ENCODE measurements at places on chromosomes 7 and 10.

DNA sequence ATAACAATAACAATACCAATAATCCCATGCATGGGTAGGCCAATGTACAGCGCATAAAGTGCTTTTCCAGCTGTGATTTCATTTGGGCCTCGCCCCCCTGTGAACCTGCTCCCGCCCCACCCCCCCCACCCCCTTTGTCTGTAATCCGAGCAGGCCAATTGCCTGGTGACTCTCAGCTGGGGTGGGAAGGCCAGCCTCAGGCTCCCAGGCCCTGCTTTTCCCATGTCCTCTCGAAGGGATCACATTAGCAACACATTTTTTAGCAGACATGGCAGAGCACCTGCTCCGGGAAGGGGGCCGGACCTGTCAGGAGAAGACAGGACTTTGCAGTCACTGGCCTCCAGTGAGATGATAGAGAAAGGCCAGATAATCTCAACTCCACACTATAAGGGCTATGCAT, 439.3 kb downstream of the RPS24 start:
- no peak for DNase-seq

DNA sequence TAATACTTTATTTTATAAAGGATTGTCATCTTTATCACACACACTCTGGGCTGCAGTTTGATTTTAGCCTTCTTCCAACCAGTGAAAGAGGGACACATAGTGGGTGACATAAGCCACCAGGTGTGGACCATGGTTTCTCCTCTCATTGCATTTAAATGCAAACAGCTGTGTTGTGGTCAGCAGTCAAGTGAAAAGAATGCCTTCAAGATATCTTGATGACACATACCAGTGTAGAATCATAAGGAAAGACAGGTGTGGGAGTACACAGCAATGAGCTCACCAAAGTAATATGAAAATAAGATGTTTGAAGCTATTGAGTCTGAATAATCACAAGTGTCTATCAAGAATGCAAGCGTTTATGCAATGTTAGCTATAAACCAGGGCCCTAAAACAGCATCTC, 580.0 kb downstream of the XPNPEP1 start:
- DNase-seq, result no peak

DNA sequence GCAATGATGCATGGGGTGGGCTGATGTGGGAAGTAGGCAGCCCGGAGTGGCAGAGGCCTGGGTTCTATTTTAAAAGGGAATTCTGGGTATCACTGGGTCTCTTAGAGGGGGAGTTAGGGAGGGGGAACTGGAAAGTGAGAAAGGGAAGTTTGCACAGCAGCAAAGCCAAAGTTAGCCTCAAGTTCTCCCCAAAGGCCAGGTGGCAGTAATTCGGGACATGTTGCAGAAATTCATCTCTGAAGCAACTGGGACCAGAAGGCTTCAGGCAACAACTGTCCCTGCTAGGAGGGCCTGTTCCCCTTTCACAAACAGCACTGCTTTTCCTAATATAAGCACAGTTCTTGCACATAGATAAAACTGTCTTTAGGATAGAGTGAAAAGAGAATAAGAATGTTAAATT, 67.4 kb downstream of the NOD1 start:
- no peak for DNase-seq

- DNase-seq, result no peak
Measured at GRCh38 chr7:155532792-155533119, 13.6 kb downstream of the CNPY1 start.

- peak; percentile 67 for DNase-seq
Measured at GRCh38 chr7:137996386-137996851, 5.5 kb downstream of the CREB3L2 start.

DNA sequence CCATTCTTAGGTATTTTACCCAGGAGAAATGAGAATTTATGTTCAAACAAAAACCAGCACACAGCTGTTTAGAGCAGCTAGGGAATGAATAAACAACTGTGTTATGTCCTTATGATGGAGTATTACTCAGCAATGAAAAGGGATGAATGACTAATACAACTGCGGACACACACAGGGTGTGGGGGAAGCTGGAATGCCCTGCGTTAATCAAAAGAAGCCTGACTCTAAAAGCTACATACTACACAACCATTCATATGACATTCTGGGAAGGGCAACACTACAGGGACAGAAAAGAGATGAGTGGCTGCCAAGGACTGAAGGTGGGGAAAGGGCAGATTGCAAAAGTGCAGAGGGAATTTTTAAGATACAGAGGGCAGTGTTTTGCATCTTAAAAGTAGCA, 64.0 kb downstream of the DLG5 start:
- DNase-seq, result no peak

DNA sequence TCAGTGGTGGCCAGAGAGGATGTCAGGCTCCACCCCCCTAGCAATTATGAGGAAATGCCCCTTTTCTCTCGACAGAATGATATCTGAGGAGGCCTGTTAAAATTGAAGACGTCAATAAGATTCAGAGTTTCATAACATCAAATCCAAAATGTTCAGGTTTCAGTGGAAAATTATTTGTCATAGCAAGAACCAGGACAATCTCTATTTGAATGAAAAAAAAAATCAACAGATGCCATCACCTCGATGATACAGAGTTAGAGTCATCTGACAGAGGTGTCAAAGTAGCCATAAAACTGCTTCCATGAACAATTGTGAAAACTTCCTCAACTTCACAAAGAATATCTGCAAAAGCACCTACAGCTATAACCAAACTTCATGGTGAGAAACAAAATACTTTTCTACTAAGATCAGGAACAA, 7.7 kb downstream of the TMEM273 start:
- no peak for DNase-seq

GRCh38 chr7:73741600-73741999, 3.0 kb upstream of the ABHD11 start:
- no peak for DNase-seq

GRCh38 chr10:25382029-25382810, 207.4 kb downstream of the GPR158 start:
- no peak for DNase-seq

GRCh38 chr7:100413889-100414288, 14.6 kb downstream of the ZCWPW1 start:
- no peak for DNase-seq

GRCh38 chr7:13159003-13159402, 471.6 kb downstream of the ARL4A start:
- DNase-seq, result no peak

GRCh38 chr7:123327661-123328060, 127.9 kb upstream of the SLC13A1 start:
- DNase-seq, result no peak
